ENCODE measurements at places on chromosomes 1 and 21.

- DNase-seq = no peak
Observed at GRCh38 chr1:36884029-36884701, 150.2 kb downstream of the GRIK3 start.

- no peak for DNase-seq
Observed at GRCh38 chr1:39898648-39899603, 2.8 kb downstream of the MYCL start.

DNA sequence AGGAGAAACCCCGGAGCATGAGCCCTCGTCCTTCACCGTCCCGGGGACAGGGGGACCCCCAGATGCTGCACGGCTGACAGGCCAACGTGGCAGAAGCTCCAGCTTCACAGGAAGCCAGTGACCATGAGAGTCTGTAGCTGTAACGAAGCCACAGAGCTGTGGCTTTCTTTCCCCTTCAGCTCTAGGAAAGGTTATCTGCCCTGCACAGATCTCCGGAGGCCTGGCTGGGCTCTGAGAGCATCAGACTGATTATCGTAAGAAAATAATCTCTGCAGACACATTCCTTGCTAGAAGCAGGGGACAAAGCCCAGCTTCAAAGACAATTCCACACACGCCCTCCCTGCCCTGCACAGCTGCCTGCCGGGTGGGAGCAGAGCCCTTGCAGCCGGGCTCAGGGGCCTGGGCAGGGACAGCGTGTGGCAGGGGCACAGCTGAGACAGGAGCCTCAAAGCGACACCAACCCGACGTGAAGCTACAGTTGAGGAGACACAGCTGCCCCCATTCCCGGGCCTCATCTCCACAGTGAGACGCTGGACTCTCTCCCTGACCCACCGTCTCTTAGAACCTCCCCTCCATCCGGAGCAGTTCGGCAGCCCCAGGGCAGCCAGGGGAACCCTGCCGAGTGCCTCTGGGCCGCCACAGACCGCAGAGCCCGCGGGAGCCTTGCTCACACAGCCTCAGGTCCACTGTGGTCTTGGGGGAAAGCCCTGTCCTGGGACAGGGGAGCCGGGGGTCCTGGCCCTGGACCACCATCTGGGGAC is 30.6 kb downstream of the POFUT2 start:
- no peak for DNase-seq

- no peak for DNase-seq
Observed at GRCh38 chr1:155499953-155500639, 62.5 kb downstream of the ASH1L start.

GRCh38 chr1:115783311-115783710 is 14.8 kb upstream of the CASQ2 start:
- no peak for DNase-seq
